ENCODE measurements at places on chromosomes 12 and 14.

DNA sequence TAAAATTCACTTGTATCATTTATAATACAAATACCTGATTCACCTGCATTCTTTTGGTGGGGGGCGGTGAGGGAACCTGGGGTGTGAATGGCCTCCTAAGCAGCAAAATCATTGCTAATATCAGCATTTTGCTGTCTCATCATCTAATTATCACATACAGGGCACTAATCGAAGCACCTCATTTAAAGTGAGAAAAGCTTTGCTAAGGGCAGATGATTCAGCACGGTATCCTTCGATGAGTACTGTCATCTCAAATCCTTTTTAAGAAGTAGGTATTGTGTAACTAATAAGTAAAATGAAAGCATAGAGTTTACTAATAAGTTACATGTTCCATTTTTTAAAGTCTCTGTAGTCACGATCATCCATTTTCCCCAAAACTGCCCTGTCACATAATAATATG lies 278.1 kb upstream of the SOX5 start:
- no peak for DNase-seq

DNA sequence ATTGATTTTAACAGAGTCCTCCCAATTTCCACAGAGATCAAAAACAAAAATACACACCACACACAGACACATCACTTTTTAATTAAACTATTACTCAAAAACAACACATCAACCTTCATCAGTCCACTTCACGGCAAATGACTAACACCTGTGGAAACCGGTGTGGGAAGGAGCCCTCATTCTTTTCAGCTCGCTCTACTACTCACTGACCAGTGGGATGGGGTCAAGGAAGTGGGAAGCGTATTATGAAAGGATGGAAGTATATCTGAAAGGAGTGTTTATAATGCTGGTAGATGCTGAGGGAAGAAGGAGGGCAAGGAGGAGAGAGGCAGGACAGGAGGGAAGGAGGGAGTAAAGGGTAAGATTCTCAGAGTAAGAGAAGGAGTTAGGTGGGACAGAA lies 156.5 kb downstream of the EPS8 start:
- DNase-seq = no peak

GRCh38 chr12:74906224-74906623 lies 303.4 kb downstream of the KCNC2 start:
- DNase-seq = no peak

- no peak for DNase-seq
Measured at GRCh38 chr12:28568704-28569103, 378.4 kb downstream of the CCDC91 start.

GRCh38 chr12:52023182-52023975 lies 16.6 kb downstream of the TAMALIN start:
- DNase-seq = peak; percentile 96

DNA sequence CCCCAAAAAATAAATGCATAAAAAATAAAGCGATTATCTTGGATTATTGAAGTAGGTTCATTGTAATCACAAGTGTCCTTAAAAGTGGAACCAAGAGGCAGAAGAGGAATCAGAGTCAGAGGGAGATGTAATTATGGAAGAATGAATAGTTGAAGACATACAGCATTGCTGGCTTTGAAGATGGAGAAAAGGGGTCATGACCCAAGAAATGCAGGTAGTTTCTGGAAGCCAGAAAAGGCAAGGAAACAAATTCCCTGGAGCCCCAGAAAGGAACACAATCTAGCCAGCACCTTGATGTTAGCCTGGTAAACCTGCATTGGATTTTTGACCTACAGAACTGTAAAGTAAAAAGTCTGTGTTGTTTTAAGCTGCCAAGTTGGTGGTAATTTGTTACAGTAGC lies 57.5 kb upstream of the PTGR2 start:
- no peak for DNase-seq

DNA sequence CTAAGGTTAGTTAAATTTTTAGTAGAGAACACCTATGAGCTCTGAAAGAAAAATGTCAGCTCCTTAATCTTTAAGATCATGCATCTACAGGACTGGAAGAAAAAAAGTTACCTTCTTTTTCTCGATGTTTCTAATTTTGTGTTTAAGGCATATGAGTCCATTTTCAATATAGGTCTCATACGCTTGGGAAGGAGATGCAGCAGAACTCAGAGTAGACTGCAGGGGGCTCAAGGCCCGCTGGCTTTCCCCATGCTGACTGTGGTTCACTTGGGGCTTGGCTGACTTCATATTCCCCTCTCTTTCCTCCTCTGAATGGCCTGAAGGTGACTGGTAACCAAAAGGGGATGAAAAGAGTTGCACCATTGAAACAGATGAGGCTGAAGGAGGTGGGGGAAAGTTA lies 1.5 kb downstream of the CAPRIN2 start:
- no peak for DNase-seq

DNA sequence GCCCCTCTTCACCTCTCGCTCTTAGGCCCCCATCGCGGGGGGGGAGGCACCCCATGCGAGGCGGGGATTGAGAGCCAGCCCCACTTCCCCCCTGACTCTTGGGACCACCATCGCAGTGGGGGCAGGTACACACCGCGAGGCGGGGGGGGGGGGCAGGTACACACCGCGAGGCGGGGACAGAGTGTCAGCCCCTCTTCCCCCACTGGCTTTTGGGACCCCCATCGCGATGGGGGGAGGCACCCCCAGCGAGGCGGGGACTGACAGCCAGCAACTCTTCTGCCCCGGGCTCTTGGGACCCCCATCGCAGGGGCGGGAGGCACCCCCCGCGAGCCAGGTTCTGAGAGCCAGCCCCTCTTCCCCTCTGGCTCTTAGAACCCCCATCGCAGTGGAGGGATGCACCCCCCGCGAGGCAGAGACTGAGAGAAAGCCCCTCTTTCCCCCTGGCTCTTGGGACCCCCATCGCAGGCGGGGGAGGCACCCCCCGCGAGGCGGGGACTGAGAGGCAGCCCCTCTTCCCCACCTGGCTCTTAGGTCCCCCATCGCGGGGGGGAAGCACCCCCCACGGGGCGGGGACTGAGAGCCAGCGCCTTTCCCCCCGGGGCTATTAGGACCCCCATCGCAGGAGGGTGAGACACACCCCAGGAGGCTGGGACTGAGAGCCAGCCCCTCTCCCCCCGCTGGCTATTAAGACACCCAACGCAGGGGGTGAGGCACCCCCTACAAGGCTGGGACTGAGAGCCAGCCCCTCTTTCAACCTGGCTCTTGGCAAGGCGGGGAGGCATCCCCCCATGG lies 196.5 kb upstream of the PZP start:
- peak; percentile 70 for DNase-seq

- DNase-seq = no peak
Measured at GRCh38 chr12:111181143-111181726, 187.7 kb downstream of the PHETA1 start.

GRCh38 chr14:73238941-73239340 lies 1.6 kb downstream of the PAPLN start:
- no peak for DNase-seq

DNA sequence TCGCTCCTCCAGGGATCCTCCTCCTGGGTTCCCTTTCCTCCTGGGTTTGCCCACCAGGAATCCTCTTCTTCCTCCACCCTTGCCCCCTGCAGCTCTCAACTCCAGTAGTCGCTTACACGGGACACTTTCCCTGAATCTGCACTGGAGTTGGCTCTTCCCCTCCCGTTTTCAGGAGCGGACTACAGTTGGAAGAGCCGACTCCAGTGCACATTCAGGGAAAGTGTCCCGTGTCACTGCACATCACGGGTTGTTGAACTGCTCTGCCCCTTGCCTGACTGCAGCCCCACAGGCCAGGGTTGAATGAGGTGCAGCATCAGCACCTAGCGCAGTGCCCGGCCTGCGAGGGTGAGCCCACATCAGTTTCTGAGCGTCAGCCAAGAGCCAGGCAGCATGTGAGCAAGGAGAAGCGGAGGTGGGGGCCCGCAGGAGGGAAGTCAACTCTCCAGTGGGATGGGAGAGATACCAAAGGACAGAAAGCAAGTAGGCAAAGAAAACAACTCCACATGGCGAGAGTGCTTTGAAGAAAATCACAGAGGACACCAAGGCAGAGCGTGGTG lies 13.1 kb downstream of the RAPGEF3 start:
- no peak for DNase-seq

DNA sequence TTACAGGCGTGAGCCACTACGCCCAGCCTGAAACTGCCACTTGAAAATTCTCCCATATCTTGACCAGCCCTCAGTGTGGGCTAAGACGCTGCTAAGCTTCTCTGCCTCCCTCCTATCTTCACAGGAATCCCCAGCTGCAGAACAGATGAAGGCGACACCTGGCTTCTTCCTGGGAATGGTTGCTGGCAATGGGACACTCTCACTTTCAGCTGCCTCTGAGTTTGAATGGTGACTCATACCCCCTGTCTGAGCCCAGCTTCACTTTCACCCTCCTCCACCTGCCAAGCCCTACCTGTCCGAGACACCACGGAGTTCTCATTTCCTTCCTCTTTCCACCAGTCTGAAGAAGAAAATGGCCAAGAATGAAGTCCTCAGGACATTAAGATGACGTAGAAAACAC lies 18.3 kb upstream of the VASH1 start:
- DNase-seq = no peak

- DNase-seq = no peak
Measured at GRCh38 chr14:51627313-51627712, 24.4 kb upstream of the FRMD6 start.

- no peak for DNase-seq
Measured at GRCh38 chr12:57766464-57767304, at the start of gene CYP27B1. TSS of gene CYP27B1 (minus strand) at chr12:57767078. CDS start at chr12:57767041, 37 bp downstream.

DNA sequence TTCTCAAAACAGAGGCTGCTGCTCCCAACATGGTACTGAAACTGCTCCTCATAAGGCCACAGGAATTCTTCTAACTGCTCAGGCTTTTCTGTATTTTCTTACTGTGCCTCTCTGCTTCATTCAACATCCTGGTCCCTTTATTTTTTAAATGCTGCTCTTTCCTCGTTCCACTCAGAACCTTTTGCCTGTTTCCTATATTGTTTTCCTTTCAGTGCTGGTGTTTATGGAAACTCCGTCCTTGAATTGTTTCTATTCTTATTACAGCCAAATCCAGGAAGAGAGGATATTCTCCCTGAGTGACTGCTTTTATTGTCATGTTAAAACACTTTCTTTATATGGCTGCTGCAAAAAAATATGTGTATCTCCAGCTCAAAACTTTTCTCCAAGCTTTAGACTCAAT lies 173.0 kb upstream of the E2F7 start:
- no peak for DNase-seq

GRCh38 chr12:89280833-89281538 lies 71.3 kb downstream of the DUSP6 start:
- DNase-seq = no peak

DNA sequence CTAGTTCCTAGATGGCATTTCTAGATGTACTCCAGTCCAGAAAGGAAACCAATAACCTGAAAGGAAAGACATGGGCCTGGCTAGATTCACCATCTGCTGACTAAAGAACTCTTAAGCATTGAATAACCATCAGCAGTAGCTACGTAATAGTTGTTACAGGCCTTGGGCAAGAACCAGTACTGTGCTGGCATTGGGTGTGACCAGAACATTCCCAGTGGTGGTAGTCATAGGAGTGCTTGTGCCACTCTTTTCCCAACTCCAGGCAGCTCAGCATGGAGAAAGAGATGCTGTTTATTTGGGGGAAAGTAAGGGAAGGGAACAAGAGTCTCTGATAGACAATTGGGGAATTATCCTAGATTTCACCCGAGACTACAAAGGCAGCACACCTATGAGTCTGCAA lies 333.3 kb downstream of the SLC16A7 start:
- DNase-seq = no peak

DNA sequence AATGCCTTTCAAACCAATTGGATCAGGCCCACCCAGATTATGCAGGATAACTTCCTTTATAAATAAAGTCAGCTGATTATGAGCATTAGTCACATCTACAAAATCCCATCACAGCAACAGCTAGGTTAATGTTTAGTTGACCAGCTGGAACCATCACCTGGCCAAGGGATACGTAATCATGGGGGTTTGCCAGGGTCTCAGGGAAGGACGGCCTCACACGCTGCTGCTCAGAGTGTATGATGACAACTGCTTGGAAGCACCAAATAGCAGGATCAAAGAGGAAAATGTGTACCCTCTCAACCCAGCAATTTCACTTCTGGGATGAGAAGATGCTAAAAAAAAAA lies 162.6 kb downstream of the SLC15A4 start:
- DNase-seq = no peak

DNA sequence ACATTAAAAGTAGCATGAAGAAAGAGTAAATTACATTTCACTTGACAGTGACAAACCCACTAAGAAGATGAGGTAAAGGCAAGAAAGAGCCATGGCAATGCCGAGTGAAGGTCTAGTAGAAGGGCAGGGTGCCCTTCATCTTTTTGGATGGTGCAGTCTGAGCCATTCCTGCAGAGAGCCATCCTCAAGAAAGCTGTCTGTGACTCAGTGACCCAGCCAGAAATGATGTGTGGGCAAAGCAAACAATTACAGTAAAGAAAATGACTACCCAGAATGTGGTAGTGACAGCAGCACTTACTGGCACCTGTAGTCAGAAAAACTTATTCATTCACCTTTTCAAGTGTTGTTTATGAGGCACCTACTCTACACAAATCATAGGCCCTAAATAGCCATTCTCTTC lies 281.7 kb downstream of the DUSP6 start:
- no peak for DNase-seq

DNA sequence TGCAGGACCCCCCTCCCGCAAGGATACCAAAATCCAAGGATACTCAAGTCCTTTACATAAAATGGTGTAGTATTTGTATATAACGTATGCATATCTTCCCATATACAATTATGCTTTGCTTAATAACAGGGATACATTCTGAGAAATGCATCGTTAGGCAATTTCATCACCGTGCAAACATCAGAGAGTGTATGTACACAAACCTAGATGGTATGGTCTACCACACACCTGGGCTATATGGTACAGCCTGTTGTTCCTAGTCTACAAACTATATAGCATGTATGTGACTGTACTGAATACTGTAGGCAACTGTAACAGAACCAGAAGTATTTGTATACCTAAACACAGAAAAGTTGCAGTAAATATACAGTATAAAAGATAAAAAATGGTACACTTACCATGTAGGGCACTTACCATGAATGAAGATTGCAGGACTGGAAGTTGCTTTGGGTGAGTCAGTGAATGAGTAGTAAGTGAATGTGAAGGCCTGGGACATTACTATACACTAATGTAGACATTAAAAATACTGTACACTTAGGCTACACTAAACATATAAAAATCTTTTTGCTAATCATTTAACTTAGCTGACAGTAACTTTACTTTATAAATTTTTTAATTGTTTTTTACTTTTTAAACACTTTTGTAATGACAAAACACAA lies 141.1 kb downstream of the SLC41A2 start:
- no peak for DNase-seq

DNA sequence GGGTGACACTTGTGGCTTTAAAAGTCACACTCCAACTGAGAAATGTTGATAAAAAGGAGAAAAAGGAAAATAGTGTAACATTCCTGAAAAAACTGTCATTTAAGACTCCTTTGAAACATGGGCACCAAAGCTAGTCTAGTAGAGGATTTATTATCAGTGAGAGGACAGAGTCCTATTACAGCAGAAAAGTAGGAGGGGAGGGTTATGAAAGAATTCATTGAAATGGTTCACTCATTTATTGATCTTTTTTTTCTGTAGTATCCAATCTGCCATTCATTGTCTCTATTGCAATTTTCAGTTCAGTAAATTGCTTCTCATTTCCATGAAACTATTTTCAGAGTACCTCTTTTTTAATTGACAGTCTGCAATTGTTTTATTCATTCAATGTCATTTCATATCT lies 25.4 kb downstream of the PPM1A start:
- no peak for DNase-seq

GRCh38 chr12:105167346-105167745 lies 59.8 kb downstream of the WASHC4 start:
- no peak for DNase-seq
